Activated naive CD8-positive, alpha-beta T cell treated with anti-CD3 and anti-CD28 coated beads, Interleukin-2, amount 10 ng/mL, durations not matched to agents 7 days and 5 days (primary cell): ENCODE measurements at places on chromosomes 11 and 22. TPM values are rescaled to one million over a fixed set of nuclear protein-coding genes. Genes with fewer than 3 reads are reported as not detected.

The CBX7 gene
- total RNA-seq = 71.3 TPM

The OR52I1 gene
- not detected for total RNA-seq

The C1QTNF6 gene
- total RNA-seq = 15.2 TPM

The INPP5J gene
- 0.39 TPM for total RNA-seq

The SMC1B gene
- 2.4 TPM for total RNA-seq

The SYCE3 gene
- 0.79 TPM for total RNA-seq

The BRSK2 gene
- total RNA-seq = 0.37 TPM

The TMPRSS5 gene
- total RNA-seq = 0.43 TPM

The NPAS4 gene
- total RNA-seq = 0.23 TPM

The OR10A2 gene
- not detected for total RNA-seq

The RASGRP2 gene
- total RNA-seq = 159 TPM

The CBL gene
- total RNA-seq = 45.1 TPM

The NTM gene
- not detected for total RNA-seq

The SLC25A18 gene
- total RNA-seq = not detected

The C11orf16 gene
- not detected for total RNA-seq

The MS4A3 gene
- total RNA-seq = not detected

The CTSF gene
- 13.5 TPM for total RNA-seq

The MS4A14 gene
- 0.11 TPM for total RNA-seq

The EMID1 gene
- total RNA-seq = not detected

The SMTNL1 gene
- total RNA-seq = not detected

The SUSD2 gene
- 0.94 TPM for total RNA-seq

The CALCA gene
- not detected for total RNA-seq

The MPPED2 gene
- not detected for total RNA-seq

The ATL3 gene
- 38.1 TPM for total RNA-seq

The RAG1 gene
- total RNA-seq = 0.14 TPM
